Fibroblast of villous mesenchyme (primary cell): ENCODE measurements at places on chromosomes 3 and 15.
A peak's percentile ranks its signal among the peaks of the same experiment; 100 is the strongest.

- no peak for DNase-seq
Measured at GRCh38 chr3:27639271-27639670, 82.9 kb downstream of the EOMES start.

DNA sequence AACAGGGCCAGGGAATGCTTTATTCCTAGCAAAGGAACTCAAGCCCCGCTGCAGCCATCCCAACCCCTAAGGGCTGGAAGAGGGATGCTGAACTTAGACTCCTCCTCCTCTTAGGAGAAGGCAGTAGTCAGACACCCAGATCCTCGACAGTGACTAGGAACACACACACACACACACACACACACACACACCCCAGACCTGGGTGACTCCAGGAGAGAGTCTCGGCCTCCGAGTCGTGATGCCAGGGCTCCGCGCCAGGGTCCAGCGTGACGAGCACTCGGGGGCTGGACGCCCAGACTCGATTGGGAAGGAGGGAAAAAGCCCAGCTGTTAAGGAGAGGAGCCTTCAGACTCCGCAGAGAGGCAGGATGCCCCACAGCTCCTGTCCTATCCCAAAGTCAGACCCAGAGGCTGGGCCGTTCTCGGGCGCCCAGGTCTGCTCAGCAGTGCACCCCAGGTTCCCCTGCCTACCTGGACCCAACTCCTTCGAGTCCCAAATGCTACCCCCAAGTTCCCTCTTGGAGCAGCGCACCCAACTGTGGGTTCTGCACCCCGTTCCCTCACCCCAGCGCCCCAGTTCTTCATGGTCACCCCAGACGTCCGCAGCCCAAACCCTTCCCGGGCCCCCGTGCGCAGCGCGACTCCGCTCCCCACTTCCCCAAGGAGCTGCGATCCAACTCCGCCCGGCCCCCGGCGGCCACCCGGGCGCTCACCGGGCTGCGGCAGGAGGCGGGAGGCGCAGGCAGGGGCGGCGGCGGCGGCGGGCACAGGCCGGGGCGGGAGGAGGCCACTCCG, 421 bp downstream of the BMF start:
- DNase-seq, result peak; percentile 47

DNA sequence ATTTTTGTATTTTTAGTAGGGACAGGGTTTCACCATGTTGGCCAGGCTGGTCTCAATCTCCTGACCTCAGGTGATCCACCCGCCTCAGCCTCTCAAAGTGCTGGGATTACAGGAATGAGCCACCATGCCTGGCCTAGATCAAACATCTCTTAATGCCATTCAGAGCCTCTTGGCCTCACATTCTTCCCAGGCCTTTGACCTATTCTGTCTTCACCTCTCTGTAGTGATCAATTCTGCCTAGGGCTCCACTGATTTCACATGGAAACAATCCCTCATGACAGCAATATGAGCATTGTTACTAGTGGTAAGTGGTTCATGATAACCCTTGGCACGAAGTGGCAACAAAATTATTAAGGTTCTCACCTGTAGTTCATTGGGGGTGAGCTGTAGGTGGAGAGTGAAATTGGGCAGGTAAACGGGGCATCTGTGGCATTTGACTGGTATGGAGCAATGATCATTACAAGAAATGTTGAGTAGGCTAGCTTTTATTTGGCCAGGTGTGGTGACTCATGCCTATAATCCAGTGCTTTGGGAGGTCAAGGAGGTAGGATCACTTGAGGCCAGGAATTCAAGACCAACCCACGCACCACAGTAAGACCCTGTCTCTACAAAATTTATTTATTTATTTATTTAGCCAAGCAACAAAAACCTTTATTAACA, 4.8 kb upstream of the ARPIN start:
- DNase-seq, result no peak

- DNase-seq, result peak; percentile 6
Measured at GRCh38 chr15:61175024-61175423, 54.1 kb downstream of the RORA start.

DNA sequence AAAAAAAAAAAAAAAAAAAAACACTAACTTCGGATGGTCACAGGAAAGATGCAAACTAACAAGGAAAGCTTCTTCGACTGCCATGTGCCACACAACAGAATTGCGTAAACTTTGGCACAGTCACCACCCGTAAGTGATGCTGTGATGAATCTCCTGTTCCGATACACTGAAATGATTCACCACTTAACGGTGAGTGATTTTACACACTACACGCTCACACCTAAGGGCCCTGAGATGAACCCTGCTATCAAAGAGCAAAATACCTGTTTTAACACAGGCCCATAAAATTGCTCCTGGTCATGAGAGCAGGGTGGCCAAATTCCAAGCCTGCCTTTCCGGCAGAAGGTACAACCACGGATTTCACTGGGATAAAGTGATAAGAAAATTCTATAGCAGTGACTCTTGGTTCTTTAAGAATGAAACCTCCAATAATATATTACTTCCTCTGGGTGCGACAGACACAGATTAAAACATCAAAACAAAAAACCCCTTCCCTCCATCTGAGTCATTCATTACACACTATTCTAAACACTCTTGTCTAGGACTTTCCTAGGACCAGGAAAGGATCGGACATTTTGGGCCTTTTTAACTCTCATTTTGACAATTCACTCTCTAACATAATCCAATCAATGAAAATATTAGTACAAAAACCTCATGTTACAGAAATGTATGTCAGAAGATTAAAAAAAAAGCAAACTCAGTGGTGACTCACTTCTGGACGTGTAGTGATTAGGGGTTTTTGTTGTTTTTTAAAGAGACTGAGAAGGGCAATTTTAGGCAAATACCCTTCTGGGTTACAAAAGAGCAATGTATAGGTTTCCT, 28.3 kb downstream of the LRIG1 start:
- DNase-seq, result peak; percentile 81

GRCh38 chr3:40097131-40098117, 212.1 kb upstream of the EIF1B start:
- no peak for DNase-seq

- peak; percentile 54 for DNase-seq
Measured at GRCh38 chr15:42385206-42385979, 26.1 kb downstream of the CAPN3 start.

DNA sequence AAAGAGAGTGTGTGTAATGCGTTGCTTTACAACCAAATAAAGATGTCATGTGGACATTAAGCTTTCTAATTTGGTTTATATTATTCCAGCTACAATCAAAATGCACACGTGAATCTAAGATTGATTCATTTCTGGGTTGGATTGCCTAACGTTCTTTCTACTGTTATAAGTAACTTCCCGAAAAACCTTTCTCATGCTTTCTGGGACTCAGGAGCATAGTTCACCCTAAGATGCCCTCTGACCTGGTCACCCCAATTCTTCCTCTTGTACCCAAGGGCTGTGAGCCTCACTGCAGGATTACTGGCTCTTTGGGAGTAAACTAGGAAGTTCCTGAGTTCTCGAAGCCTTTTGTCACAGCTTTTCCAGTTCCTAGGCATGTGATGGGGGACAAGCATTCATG, 12.7 kb upstream of the LMCD1 start:
- peak; percentile 80 for DNase-seq

- no peak for DNase-seq
Measured at GRCh38 chr3:4613366-4613765, 120.2 kb downstream of the ITPR1 start.

DNA sequence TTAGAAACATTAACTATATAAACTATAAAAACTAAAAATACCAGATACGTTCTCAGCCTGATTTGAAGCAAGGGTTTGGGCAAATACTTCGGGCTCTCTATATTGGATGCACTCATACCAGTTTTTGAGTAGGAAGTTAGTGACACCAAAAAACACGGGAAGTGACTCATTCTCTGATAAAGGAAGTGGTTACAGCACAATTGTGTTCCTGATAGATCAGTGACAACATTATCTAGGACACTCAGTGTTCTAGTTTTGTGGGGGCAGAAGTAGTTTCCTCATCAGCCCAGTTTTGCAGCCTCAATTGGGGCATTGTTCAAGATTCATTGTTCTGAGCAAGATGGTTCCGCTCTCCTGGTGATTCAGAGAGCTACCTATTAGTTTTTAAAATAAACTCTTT, 469.6 kb upstream of the DPPA4 start:
- DNase-seq, result peak; percentile 7

GRCh38 chr15:28243901-28244300, 78.1 kb downstream of the HERC2 start:
- no peak for DNase-seq

GRCh38 chr3:177186306-177186705, 11.0 kb downstream of the TBL1XR1 start:
- no peak for DNase-seq

DNA sequence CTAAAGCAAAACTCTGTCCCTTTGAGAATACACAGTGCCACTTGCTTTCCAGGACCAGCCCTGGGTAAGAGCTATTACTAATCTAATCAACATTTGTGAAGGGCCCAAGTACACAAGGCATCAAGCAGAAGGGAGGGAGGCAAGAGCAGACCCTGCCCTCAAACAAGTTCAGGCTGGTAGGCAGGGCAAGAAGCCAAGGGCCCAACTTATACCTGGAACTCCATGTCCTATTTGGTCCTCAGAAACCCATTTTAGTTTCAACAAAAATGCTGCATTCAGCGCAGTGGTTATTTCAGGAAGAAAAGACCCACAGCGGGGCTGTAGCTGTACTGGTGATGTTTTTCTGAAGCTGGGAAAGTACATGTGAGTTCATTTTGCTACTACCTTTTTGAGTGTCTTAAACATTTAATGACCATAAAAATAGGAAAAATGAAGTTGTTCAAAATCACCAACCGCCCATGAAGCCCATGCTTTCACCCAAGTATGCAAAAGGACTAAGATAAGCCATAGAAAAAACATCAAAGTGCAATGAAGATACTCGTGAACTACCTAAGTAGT, 2.8 kb downstream of the RPS17 start:
- no peak for DNase-seq

- no peak for DNase-seq
Measured at GRCh38 chr3:7999384-7999783, 502.2 kb upstream of the LMCD1 start.

DNA sequence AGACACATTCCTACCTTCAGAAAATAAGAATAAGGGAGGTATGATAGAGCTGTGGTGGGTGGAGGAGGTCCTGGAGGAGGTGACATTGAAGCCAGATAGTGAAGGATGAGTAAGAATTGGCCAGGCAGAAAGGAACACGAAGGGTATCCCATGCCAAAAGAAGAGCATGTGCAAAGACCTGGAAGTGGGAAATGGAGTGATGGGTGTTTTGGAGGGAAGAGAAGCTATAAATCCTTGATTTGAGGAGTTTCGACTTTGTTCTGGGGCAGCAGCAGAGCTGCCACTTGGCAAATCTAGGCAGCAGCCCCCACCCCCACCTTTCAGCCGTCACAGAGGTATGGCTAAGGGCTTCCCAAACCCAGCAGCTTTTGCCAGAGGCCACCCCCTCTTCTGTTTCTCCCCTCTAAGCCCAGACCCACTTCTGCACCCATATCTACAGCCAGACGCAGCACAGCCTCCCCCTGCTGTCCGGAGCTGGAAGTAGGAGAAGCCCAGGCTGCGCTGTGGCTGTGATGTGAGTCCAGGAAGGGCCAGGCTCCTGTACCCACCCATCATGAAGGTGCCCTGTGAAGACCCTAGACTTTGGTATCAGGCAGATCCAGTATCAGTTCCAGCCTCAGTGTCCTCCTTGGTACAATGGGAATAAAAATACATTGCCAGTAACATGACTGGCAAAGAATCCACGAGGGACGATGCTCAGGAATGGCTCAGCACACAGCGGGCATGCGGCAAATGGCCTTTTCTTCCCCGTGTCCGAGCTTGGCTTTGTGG, 188.7 kb upstream of the LINGO1 start:
- DNase-seq, result peak; percentile 56

- DNase-seq, result no peak
Measured at GRCh38 chr15:88986949-88987590, 73.9 kb upstream of the MFGE8 start.

DNA sequence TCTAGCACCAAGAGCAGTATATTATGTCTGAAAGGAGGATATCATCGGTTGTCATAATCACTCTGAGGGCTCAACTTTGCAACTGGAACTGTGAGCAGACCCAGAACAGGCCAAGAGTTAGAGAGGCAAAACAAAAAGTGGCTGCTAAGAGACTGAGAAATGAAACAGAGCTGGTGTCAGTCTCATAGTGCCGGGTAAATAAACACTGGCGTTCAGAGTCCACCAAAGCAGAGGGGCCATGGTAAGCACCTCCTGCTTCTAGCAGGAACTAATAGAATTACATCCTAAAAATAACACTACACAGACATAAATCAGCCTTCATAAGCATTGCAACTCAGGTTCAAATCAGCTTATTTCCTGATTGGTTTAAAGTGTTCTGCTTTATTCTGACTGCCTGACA, 10.3 kb upstream of the IL12A start:
- no peak for DNase-seq

- DNase-seq, result no peak
Measured at GRCh38 chr3:6439226-6439625, 421.7 kb upstream of the GRM7 start.

- no peak for DNase-seq
Measured at GRCh38 chr3:43268636-43269035, 17.7 kb upstream of the SNRK start.

DNA sequence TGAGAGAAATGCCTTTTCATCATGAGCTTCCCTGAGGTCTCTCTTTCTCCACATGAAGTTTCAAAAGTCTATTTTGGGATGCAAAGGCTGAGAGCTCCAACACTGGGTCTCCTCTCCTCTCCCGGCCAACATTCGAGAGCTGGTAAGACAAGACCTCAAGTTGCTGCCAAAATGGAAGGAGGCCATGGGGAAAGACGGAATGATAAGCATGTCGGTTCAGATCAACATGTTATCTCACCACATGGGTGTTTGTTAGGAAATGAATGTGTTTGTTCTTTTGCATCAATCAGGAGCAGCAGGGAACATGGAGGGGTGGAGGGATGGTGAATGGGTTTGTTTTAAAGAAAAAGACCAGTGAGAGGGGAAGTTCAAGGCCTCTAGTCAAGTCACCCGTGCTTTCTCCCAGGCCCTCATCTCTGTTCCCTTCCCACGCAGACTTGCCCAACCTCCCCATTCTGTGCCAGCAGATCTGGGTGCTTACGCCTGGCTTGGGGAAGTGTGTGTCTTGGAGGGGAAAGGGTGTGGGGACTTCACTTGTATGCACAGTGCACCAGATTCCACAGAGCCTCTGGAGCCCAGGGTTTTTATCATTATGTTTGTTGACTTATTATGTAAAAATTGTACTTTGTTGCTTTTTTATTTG, 23.5 kb upstream of the ATP10A start:
- DNase-seq, result no peak

- no peak for DNase-seq
Measured at GRCh38 chr15:70172124-70172523, 74.4 kb upstream of the TLE3 start.

- no peak for DNase-seq
Measured at GRCh38 chr3:49626101-49626581, 48.0 kb upstream of the APEH start.

- peak; percentile 68 for DNase-seq
Measured at GRCh38 chr3:46400000-46400734, 6.7 kb downstream of the CCR5AS start.

GRCh38 chr3:46416811-46417510, 9.9 kb downstream of the CCRL2 start:
- DNase-seq, result no peak

GRCh38 chr3:133210656-133211055, 172.5 kb downstream of the TMEM108 start:
- no peak for DNase-seq
